ENCODE measurements at places on chromosomes 6 and 20. TPM values are rescaled to one million over a fixed set of nuclear protein-coding genes. Genes with fewer than 3 reads are reported as not detected.
A peak's percentile ranks its signal among the peaks of the same experiment; 100 is the strongest.

GRCh38 chr6:38182426-38182825, 362.9 kb downstream of the ZFAND3 start:
- no peaks in the 10 kb centered on the region for H3K4me1 ChIP-seq
- H3K4me3 ChIP-seq = no peak overlapping the region
- H3K36me3 ChIP-seq = no peaks in the 10 kb centered on the region
- DNase-seq = peak; percentile 44
- H3K27ac ChIP-seq = no peak overlapping the region

DNA sequence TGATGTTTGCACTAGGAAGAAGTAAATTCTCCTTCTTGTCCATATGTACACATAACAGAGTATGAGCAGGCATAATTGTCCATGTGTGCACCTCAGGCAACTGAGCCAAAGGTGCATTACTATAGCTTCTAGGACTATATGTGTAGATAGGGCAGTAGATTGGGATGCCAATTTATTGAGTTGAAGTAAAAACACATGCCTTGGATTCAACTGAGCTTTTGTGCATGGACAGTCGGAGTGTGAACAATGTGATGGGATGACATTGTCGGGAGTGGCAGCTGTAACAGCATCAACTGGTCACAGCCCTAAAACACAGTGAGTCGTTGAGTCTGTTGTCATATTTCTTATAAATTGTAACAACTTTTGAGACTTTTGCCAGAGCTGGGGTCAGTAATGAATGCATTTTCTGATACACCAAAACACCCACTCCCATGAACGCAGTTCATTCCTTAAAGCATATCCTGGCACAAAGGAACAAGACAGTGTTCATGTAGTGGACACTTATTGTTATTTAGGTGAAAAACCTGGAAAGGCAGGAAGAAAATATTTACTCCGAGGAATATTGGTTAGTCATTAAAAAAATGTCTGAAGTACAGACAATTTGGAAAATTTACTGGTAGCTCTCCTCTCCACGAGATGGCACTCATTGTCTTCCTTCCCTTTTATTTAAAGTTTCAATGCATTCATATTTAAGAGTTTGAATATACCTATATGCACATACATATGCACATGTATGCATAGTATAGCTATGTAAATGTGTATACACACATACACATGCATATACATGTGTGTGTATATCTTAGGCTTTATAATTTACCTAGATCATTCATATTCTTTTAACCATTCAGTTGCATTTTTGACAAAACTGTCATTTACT, 302.0 kb upstream of the STXBP5 start:
- H3K4me1 ChIP-seq = no peaks in the 10 kb centered on the region
- no peak overlapping the region for H3K27ac ChIP-seq
- DNase-seq = no peak
- no peaks in the 10 kb centered on the region for H3K27me3 ChIP-seq
- H3K4me3 ChIP-seq = no peak overlapping the region
- no peaks in the 10 kb centered on the region for H3K36me3 ChIP-seq

DNA sequence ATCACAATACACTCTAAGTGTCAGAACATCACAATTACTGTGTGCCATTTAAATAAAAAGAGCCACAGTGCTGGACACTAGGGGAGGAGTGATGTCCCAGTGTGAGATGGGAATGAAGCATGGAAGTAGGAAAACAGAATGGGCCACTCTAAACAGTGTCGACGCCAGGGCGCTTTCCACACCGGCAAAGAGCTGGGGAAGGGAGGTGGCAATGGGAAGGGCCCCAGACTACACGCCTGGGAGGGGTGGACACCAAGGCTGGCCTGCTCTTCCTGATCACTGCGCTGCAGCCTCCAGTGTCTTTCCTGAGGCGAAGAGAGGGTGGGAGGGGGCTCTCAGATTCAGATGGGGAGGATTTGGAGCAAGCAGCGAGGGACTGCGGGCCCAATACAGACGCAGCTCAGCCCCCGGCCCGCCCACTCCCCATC, 75.9 kb downstream of the ERMARD start:
- H3K36me3 ChIP-seq = no peaks in the 10 kb centered on the region
- no peak overlapping the region for H3K27ac ChIP-seq
- DNase-seq = no peak
- H3K4me1 ChIP-seq = no peaks in the 10 kb centered on the region
- H3K4me3 ChIP-seq = no peak overlapping the region
- H3K27me3 ChIP-seq = no peaks in the 10 kb centered on the region

LY6G5C gene
- total RNA-seq = not detected

GRCh38 chr6:37083243-37084138, 78.0 kb downstream of the FGD2 start:
- H3K36me3 ChIP-seq = no peaks in the 10 kb centered on the region
- H3K4me3 ChIP-seq = peak overlapping the region; percentile 11
- peaks cover 24% of the 10 kb centered on the region for H3K4me1 ChIP-seq
- peak; percentile 42 for DNase-seq

- DNase-seq = no peak
- no peaks in the 10 kb centered on the region for H3K27me3 ChIP-seq
- no peaks in the 10 kb centered on the region for H3K36me3 ChIP-seq
- H3K27ac ChIP-seq = no peak overlapping the region
- H3K4me3 ChIP-seq = no peak overlapping the region
Observed at GRCh38 chr6:75819776-75820487, 70.9 kb downstream of the MYO6 start.

DNA sequence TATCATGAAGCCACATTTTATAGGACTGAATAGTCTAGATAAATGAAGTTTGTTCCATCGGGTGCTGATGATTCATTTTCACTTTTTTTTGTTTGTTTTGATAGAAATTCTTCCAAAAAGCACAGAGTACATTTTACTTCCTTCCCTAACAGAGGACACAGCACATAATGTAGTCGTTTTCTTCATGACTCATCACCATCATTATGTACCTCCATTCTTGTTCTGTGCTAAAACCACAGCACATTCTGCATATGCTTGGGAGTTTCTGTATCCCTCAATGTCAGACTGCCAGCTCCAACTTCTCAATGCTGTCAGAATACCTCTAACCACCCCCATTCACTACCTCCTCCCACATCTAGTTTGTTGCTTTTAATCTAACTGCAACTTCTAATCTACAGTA, 1004.9 kb upstream of the ADGRB3 start:
- no peak overlapping the region for H3K4me3 ChIP-seq
- H3K27ac ChIP-seq = no peak overlapping the region
- no peaks in the 10 kb centered on the region for H3K4me1 ChIP-seq
- no peaks in the 10 kb centered on the region for H3K27me3 ChIP-seq

- no peak for DNase-seq
- no peaks in the 10 kb centered on the region for H3K36me3 ChIP-seq
- no peak overlapping the region for H3K27ac ChIP-seq
- no peaks in the 10 kb centered on the region for H3K4me1 ChIP-seq
- no peaks in the 10 kb centered on the region for H3K27me3 ChIP-seq
Observed at GRCh38 chr6:19824058-19824807, 12.9 kb upstream of the ID4 start.

DNA sequence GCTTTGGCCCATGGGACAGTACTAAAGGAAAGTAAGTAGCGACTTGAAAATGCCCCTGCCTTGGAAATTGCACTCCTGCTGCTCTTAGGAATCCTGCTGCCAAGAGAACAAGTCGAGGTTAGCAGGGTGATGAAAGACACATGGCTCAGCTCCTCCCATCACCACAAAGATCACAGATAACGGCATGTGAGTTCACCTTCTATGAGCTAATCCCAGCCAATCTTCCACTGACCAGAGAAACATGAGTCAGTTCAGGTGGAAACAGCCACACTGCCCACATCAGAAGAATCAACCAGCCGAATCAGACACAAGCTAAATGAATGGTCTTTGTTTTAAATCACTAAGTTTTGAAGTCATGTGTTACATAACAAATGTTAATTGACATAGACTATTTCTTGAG, 106.3 kb downstream of the PRKN start:
- no peak overlapping the region for H3K27ac ChIP-seq
- H3K4me3 ChIP-seq = no peak overlapping the region
- DNase-seq = no peak
- H3K36me3 ChIP-seq = no peaks in the 10 kb centered on the region
- H3K4me1 ChIP-seq = no peaks in the 10 kb centered on the region

DNA sequence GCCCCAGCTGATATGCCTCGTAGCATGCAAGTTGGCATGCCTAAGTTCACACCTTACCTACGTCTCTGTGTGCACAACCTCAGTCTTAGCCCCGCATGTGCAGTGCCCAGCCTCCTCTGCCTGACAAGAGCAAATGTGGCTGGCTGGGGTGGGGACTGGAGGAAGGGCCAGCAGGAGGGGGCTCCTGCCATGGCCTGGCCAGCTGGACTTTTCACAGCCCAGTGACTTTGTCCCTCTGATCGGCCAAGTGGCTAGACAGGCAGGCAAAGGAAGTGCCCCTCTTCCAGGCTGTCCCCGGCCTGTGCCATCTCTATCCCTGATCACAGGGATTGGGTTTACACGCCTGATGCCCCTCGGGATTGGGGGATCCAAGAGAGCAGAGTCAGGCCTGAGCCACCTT, 49.5 kb upstream of the SIRPA start:
- no peaks in the 10 kb centered on the region for H3K36me3 ChIP-seq
- no peak overlapping the region for H3K27ac ChIP-seq
- DNase-seq = no peak
- no peaks in the 10 kb centered on the region for H3K4me1 ChIP-seq
- no peaks in the 10 kb centered on the region for H3K27me3 ChIP-seq

GRCh38 chr6:107272246-107272645, 156.9 kb upstream of the BEND3 start:
- no peaks in the 10 kb centered on the region for H3K4me1 ChIP-seq
- no peak overlapping the region for H3K27ac ChIP-seq
- no peak overlapping the region for H3K4me3 ChIP-seq
- H3K36me3 ChIP-seq = no peaks in the 10 kb centered on the region

DNA sequence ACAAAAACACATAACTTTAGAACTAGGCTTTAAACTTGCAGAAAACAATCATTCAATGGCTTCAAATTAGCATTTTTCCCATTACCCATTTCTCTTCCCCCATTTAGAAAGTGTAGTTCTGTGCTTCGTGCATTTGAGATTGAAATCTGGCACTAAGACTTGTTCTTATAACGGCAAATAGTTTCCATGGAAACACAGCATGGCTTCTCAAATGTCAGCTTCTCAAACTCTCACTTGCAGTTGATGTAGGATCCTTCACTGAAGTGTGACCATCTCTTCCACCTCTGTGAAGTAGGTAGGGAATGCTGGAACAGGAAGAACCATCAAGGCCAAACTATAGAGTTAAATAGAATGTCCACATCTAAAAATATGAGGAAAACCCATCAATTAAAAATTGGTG, 52.2 kb downstream of the MANEA start:
- DNase-seq = no peak
- no peaks in the 10 kb centered on the region for H3K4me1 ChIP-seq
- no peak overlapping the region for H3K4me3 ChIP-seq
- no peak overlapping the region for H3K27ac ChIP-seq

FAM184A gene
- total RNA-seq = 11.9 TPM

ARMC2 gene
- 0.53 TPM for total RNA-seq

TP53INP2 gene
- 43.0 TPM for total RNA-seq

GRCh38 chr20:58112017-58112781, 116.3 kb downstream of the ANKRD60 start:
- no peaks in the 10 kb centered on the region for H3K4me1 ChIP-seq
- no peaks in the 10 kb centered on the region for H3K36me3 ChIP-seq
- no peak for DNase-seq
- H3K27me3 ChIP-seq = no peaks in the 10 kb centered on the region
- no peak overlapping the region for H3K27ac ChIP-seq

- H3K36me3 ChIP-seq = no peaks in the 10 kb centered on the region
- DNase-seq = no peak
Observed at GRCh38 chr6:143872201-143872600, 7.9 kb downstream of the ZC2HC1B start.

DNA sequence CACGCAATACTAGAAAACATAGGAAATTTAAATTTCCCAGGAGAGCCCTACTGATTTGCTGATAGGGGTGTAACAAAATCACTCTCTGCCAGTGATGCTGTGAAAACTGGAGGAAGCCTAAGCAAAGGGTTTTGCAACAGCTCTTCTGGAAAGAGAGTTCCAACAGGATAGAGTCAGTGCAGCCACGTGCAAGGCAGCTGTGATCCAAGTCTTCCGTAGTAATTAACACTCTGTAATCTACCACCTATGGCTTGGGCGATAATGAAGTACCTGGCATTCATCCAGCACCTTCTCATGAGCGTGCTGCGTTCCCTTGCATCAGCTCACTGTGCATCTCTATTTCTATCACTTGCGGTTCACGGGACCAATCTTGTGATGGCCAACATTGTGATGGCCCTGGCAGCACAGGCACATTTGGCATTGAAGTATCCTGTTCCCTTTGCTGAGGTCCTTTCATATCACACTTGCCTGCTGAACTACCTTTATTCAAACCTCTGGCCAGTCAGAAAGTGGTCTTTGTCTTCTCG, 48.2 kb downstream of the IRF4 start:
- no peaks in the 10 kb centered on the region for H3K36me3 ChIP-seq
- no peak overlapping the region for H3K4me3 ChIP-seq
- no peaks in the 10 kb centered on the region for H3K4me1 ChIP-seq
- H3K27ac ChIP-seq = no peak overlapping the region

- no peaks in the 10 kb centered on the region for H3K27me3 ChIP-seq
- no peaks in the 10 kb centered on the region for H3K4me1 ChIP-seq
- no peaks in the 10 kb centered on the region for H3K36me3 ChIP-seq
- no peak for DNase-seq
- peak within 1 kb of the TSS; percentile 83 for H3K4me3 ChIP-seq
- peak within 1 kb of the TSS; percentile 97 for H3K27ac ChIP-seq
Observed at GRCh38 chr6:158168040-158168289, at the start of gene SERAC1. Gene SERAC1 (minus strand): TSS chr6:158168262. CDS start chr6:158158363, 9,899 bp downstream.

GRCh38 chr6:64672651-64673050, 1034.4 kb downstream of the EYS start:
- H3K4me1 ChIP-seq = no peaks in the 10 kb centered on the region
- H3K36me3 ChIP-seq = no peaks in the 10 kb centered on the region
- no peak overlapping the region for H3K27ac ChIP-seq
- H3K27me3 ChIP-seq = no peaks in the 10 kb centered on the region
- no peak overlapping the region for H3K4me3 ChIP-seq

NKAPL gene
- not detected for total RNA-seq

GRCh38 chr6:37149745-37150144, 20.2 kb upstream of the PIM1 start:
- H3K27me3 ChIP-seq = no peaks in the 10 kb centered on the region
- no peak overlapping the region for H3K4me3 ChIP-seq
- H3K4me1 ChIP-seq = no peaks in the 10 kb centered on the region
- H3K27ac ChIP-seq = no peak overlapping the region
- no peak for DNase-seq

AKAP7 gene
- 8.4 TPM for total RNA-seq

DNA sequence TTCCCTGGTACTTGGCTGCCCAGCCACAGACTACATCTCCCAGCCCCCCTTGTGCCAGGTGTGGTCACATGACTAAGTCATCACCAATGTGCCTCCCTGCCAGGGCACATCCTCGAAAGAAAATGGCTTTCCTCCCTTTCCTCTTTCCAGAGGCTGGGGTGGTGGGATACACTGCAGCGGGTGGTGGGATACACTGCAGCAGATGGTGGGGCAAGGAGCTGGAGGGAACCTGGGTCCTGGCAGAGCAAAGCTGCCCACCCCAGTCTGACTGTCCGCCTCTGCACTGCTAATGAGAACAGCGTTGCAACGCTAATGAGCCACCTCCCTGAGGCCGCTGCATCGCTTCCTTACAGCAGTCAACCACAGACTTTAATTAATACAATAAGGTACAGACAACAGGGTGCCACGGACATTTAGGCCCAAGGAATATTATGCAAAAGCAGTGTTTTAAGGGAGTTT, 125.3 kb downstream of the PREX1 start:
- no peaks in the 10 kb centered on the region for H3K4me1 ChIP-seq
- H3K36me3 ChIP-seq = no peaks in the 10 kb centered on the region
- H3K27me3 ChIP-seq = no peaks in the 10 kb centered on the region
- H3K27ac ChIP-seq = no peak overlapping the region
- H3K4me3 ChIP-seq = no peak overlapping the region

SCRT2 gene
- not detected for total RNA-seq

TAF11 gene
- 22.1 TPM for total RNA-seq

- H3K27me3 ChIP-seq = no peaks in the 10 kb centered on the region
- no peak overlapping the region for H3K27ac ChIP-seq
- peaks cover 8% of the 10 kb centered on the region for H3K4me1 ChIP-seq
- H3K4me3 ChIP-seq = no peak overlapping the region
Observed at GRCh38 chr6:52675372-52675771, 4.5 kb downstream of the TMEM14A start.
